ENCODE measurements at places on chromosomes 6 and 20.

GRCh38 chr20:23629017-23629541, 8.7 kb downstream of the CST3 start:
- no peak for DNase-seq

DNA sequence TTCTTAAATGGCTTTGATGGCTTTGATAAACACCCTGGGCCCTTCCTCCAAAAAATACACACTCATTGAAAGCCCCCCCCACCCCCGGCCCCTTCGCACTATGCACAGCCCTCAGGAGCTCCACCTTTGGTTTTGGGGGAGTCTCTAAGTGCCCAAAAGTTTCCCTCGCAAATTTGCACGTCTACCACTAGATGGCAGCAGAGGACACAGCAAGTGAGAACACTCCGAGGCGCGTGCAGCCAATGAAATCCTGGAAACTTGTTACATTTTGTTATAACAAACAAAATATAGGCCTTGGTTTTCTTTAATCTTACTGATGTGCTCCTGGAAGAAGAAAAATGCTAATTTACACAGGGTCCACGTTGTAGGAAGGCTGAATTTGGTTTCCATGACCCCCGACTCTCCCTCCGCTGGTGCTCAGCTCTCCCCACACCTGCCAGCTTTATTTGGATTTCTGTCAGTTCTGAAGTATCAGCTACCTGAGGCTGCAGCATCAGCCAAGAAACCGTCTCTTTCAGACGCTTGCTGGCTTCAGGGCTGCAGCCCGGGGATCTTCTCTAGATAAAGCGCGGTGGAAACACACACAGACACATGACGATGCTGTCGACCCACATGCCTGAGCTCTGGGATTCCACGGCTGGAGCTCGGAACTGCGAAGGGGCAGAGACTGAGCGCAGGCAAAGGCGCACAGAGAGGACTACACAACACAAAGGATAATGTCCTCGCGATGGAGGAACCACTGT, 148.3 kb upstream of the RPS6KA2 start:
- peak; percentile 47 for DNase-seq

GRCh38 chr6:35461270-35461669, 6.9 kb upstream of the RPL10A start:
- DNase-seq: no peak

- DNase-seq: no peak
Observed at GRCh38 chr6:15827496-15828255, 164.8 kb upstream of the DTNBP1 start.

DNA sequence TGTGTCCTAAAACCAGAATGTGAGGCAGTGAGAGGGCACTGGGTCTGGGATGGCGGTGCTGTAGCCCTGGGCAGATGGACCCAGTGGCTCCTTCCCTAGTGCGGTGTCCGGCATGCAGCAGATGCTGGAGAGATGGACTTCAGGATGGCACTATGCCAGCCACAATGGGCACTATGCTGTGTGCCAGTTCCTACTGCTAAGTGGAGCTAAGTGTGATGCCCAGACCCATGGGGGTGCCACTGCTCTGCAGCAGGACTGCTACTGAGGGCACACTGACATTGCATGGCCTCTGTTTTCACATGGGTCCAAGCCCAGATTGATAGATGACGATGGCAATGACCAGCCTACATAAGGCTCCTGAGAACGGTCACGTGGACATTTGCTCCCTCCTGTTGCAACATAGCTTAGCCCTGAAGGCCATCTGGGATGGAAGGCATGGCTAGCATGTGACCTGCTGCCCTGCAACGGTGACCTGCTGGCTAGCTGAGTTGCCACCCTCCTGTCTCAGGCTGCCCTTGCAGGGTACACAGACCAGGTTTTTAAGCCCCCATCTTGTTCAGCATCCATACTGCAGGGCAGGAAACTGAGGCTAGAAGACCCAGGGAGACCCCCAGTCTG, 31.3 kb upstream of the KCNK16 start:
- DNase-seq: no peak

DNA sequence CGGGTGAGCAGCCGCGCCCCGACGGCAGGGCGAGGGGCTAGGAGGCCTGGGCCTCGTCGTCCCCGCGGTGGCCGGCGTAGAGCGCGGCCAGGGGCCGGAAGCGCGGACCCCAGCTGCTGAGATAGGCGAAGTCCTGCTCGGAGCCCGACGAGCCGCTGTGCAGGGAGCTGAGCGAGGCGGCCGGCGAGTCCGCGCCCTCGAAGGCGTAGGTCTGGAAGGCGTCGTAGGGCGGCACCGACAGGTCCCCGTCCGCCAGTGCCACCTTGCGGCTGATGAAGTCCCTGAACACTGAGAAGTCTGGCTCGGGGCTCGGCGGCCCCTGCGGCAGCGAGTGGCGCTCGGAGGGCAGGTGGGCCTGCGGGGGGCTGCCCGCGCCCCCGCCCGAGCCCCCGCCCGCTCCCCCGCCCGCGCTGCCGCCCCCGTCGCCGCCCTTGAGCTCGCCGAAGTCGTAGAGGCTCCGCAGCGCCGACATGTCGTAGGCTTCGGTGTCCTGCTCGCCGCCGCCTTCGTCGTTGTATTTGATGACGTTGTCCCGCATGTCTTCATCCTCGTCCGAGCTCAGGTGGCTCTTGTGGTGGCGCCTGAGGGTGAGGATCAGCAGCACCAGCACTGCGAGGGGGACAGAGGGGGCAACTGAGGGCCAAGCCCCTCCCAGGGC, 56.5 kb downstream of the CD40 start:
- peak; percentile 68 for DNase-seq

DNA sequence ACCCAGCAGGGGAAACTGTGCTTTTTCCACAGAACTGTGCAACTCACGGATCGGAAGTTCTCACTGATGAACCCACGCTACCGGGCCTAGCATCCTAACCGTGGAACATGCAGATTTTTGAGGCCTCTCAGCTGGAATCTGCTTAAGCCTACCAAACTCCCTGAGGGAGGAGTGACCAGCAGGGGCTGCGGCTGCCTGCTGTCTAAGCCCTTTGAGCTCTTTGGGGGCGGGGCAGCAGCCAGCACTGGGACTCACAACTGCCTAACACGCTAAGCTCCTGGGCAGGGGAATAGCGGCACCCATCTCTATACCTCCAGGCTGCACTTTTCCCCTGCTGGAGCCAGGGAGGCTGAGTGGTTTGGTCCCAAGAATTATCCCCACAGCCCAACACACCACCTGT, 20.4 kb upstream of the METTL24 start:
- no peak for DNase-seq

GRCh38 chr6:119449331-119450156, 100.0 kb upstream of the MAN1A1 start:
- DNase-seq: no peak

GRCh38 chr6:39296745-39297640, 17.2 kb downstream of the KCNK17 start:
- no peak for DNase-seq

- no peak for DNase-seq
Observed at GRCh38 chr6:106413722-106414121, 53.2 kb downstream of the CRYBG1 start.

GRCh38 chr6:117531346-117531745, 48.9 kb downstream of the DCBLD1 start:
- DNase-seq: no peak

- DNase-seq: no peak
Observed at GRCh38 chr6:89372506-89372901, 20.0 kb upstream of the UBE2J1 start.

- DNase-seq: no peak
Observed at GRCh38 chr6:5695260-5696245, 311.2 kb downstream of the NRN1 start.

- DNase-seq: peak; percentile 24
Observed at GRCh38 chr6:111992851-111993250, 61.1 kb upstream of the CCN6 start.

- DNase-seq: no peak
Observed at GRCh38 chr6:38522322-38522721, 117.4 kb downstream of the BTBD9 start.

GRCh38 chr20:18907353-18907752, 93.8 kb downstream of the SCP2D1 start:
- no peak for DNase-seq

GRCh38 chr20:50522053-50522674, 12.0 kb downstream of the PTPN1 start:
- no peak for DNase-seq

DNA sequence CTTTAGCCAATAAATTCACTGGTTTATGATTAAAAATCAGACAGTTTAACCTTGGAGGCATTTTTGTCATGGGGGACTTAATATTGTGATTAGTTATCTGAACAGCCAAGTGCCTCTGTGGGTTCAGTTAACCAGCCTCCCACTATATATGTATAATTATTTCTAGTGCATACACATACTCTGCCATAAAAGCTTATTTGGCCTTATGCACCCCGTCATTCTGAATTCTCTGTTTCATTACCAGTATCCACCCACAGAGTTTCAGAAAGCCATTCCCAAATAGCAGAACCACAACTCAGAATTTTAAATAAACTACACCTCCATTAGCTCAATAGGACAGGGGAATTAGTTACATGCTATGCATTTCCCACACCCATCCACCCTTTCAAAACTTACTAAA, 279.7 kb downstream of the ZFAND3 start:
- DNase-seq: no peak

DNA sequence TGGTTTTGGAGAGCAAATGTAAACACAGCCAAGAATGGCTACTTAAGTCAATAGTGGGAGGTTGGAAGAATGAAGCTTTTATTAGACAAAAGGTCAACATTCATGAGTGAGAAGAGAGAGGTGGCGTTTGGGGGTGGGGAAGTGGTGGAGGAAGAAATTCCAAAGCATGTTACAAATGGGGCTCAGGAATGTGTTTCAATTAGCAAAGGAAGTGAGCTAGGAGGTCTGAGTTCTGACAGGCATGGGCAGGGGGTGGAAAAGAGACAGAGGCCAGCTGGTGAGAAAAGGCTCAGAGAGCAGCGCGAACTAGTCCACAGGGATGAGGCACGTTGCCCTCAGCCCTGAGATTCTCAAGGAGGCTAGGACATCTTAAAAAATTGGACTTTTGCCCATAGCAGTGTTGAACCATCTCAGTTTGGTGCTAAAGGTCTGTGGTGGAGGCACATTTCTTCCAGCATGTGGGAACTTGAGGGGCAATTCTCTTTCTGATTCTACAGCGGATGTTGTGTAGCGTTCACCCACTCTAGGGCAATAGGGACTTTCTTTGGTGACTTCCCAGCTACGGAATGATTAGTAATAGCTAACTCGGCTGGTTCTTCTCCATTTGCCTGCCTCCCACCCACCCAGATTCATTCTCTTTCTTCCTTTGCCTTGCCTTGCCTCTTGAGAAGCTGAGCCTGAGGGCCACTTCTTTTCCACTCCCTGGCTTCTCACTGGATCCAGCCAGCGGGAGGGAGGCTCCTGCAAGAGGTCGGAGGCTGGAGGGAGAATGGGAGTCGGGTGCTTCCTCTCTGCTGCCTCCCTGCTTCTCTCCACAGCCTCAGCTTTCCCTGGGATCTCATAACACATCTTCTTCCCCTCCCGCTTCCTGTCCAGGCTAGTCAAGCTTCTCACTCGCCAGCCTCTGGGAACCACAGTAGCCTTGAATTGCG, 45.1 kb upstream of the NEDD9 start:
- DNase-seq: peak; percentile 41

- DNase-seq: no peak
Observed at GRCh38 chr6:129453073-129453472, 256.9 kb downstream of the ARHGAP18 start.

GRCh38 chr6:111478749-111479148, 4.3 kb downstream of the REV3L start:
- DNase-seq: no peak

DNA sequence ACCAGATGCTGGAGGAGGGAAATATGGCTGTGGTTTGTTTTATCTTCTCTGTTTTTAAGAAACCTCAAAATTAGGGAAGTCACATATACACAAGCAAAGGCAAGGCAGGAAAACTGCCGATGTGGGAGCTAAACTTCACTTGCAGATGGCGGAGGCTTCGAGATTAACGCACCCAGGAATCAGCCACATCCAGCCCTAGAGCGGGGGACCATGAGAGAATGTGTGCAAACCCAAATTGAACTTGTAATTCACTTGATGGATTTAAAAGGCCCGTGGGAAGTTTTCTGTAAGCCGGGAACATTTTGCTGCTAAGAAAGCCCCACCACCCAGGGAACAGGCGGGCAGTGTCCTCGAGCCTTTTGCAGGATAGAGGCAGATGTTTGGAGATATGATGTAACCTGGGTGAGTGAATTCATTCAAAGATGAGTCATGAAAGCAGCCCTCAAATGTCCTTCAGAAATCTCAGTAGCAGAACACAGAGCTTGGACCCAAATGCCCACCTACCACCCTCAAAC, 39.9 kb downstream of the PREX1 start:
- DNase-seq: no peak

DNA sequence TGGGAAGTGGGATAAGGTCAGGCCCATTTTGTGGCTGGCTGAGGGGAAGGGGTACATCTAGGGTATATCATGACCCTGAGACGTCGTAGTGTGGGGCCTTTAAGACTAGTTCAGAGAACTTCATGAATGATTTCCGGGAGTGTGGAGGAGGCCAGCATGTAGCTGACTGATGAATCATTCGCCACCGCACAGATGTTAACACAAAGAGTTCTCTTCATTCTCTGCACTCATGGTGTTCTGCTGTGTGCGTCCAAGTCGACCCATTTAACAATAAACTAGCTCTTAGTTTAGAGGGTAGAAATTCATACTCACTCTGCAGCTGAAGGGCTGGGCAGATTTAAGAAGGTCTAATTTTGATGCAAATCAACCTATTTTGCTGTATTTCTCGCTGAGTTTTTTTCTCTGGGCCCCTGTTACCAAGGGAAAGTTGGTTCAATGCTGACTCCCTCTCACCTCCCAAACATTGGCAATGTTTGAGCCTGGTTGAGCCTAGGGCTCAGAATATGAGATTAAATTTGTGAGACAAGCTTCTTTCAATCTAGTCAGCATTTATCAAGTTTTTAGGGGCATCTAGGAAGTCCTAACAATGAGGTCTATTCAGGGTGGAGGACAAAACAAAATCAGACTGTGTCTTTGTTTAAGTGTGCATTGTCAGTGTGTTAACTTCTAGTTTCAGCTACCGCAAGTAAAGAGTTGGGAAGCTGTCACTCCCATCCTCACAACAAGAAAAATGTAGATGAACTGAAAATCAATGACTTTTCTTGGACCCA, 106.8 kb upstream of the CBLN4 start:
- DNase-seq: no peak

- no peak for DNase-seq
Observed at GRCh38 chr20:51692806-51693400, 75.3 kb downstream of the ATP9A start.

- no peak for DNase-seq
Observed at GRCh38 chr6:25275436-25275835, 3.7 kb upstream of the CARMIL1 start.

DNA sequence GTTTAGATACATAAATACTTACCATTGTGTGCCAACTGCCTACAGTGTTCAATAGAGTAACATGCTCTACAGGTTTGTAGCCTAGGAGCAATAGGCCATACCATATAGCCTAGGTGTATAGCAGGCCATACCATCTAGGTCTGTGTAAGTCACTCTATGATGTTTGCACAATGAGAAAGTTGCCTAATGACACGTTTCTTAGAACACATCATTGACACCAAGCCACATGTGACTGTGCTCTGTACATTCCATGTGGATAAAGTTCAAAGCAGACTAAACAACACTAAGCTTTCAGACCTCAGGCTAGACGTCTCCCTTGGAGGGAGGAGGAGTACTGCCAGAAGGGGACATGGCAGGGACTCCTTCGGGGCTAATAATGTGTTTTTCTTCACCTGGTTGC, 93.6 kb downstream of the KIF16B start:
- no peak for DNase-seq

Data from stimulated activated naive CD4-positive, alpha-beta T cell treated with Interleukin-2 at 50 U/mL for 16 hours (primary cell).